GF-D8 (cell line): ENCODE measurements at places on chromosomes 13 and 19.

GRCh38 chr19:1318678-1319471 lies 33.2 kb downstream of the EFNA2 start:
- DNase-seq: no peak

DNA sequence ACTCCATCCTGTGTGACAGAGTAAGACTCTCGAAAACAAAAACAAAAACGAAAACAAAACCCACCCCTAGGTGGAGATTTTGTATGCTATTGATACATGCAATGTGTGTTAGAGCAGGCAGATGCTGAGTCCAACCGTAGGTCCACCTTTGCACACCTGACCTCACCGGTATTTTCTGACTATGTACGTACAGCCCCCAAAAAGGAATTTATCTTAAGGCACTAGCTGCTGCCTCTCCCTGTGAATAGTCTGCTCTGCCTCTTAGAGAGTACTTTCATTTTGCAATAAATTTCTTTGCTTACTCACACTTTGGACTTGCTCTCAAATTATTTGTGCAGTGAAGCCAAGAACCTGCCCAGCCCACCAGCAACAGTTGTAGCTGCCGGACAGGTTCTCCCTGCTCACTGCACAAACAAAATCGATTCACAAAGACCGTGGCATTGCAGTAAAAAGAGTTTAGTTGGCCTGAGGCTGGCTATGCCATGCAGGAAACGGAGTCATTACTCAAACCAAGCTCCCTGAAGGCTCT lies 8.2 kb upstream of the ZNF77 start:
- no peak for DNase-seq

- no peak for DNase-seq
These were observed 60.6 kb downstream of the LHFPL6 start for GRCh38 chr13:39542361-39542760.

DNA sequence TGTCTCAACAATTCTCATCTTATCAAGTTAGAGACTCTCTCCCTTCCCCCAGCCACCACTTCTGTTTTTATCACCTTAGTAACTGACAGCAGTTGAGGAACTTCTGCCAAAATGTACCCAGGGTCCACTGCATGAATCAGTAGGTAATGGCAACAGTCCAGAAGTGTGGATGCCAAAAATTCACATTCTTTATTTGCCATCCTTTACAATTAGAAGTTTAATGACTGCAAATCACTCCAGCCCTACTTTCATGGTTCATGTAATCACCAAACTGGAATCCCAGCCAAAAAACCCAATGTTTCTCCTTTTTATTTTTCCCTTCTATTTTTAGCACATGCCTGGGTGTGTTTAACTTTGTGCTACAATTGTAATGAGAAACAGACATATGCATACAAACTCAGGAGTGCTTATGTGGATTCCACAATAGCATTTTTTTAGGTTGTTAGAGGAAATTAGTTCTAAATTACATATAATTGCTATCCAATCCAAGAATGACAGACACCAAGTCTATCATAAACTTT lies 243.5 kb downstream of the RGCC start:
- DNase-seq: peak; percentile 21

GRCh38 chr13:40313269-40314200 lies 352.9 kb downstream of the FOXO1 start:
- DNase-seq: no peak

DNA sequence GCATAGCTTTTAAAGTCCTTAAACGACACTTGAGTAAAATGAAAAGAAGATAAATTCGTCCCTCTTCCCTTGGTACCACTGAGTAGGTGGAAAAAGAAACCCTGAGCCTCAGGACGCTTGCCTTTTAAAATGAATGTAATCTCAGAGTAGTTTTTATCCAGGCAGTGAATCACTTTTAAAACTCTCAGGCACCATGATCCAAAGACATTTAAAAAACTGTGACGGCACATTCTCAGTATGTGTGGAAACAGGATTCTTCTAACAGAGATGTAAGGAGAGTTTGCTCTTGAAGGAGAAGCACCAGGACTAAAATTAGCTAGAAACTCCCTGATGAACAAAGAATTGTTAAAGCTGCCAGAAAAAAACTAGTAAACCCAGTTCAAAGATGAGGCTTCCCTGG lies 105.7 kb upstream of the SLC15A1 start:
- no peak for DNase-seq

- DNase-seq: no peak
These were observed 6.0 kb upstream of the SULT2A1 start for GRCh38 chr19:47891923-47892666.

- DNase-seq: no peak
These were observed 29.9 kb downstream of the MICU2 start for GRCh38 chr13:21573920-21574712.

DNA sequence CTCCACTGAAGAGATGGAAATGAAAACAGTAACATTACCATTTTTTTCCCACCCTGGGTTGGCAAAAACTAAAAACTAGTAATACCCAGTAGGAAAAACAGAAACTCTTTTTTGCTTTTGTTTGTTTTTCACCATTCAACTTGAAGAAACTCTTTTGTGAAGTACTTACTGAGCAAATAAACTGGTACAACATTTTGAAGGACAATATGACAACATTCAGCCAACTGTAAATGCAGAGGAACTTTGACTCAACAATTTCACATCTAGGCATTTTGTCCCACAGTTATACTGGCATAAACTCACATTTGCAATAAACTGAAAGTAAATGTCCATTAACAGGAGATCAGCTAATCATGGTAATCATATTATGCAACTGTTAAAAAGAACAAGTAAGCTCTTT lies 152.5 kb downstream of the RNF17 start:
- no peak for DNase-seq

DNA sequence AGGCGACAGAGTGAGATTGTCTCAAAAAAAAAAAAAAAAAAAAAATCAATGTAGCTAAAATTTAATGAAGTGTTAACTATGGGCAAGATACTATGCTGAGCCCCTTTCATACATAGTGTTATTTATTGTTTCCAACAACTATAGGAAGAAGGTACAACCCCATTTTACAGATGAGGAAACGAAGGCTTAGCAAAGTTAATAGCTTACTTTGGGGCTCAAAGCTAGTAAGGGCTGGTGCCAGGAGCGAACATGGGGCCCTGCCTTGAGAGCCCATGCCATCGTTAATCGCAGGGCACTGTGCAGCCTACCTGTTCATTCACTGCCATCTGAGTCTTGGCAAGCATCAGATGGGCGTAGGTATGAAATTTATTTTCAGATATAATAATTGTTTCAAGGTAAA lies 1.9 kb upstream of the FRY start:
- DNase-seq: no peak

DNA sequence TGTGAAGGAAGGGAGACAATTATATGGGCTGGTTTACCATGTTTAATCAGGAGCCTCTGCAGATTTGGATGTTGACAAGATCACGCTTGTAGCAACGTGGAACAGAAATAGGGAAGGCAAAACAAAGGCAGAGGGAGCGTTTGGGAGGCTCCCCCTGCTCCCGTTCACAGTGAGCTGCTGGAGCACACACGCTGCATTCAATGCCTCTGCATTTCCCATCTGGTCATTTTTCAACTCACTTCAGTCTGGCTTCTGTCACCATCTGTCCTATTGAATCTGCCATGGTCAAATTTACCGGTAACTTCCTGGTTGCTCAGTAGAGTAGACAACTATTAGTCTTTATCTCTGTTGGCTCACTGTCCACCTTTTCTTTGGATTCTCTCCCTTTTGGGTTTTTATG lies 91.0 kb downstream of the NHLRC3 start:
- DNase-seq: no peak

DNA sequence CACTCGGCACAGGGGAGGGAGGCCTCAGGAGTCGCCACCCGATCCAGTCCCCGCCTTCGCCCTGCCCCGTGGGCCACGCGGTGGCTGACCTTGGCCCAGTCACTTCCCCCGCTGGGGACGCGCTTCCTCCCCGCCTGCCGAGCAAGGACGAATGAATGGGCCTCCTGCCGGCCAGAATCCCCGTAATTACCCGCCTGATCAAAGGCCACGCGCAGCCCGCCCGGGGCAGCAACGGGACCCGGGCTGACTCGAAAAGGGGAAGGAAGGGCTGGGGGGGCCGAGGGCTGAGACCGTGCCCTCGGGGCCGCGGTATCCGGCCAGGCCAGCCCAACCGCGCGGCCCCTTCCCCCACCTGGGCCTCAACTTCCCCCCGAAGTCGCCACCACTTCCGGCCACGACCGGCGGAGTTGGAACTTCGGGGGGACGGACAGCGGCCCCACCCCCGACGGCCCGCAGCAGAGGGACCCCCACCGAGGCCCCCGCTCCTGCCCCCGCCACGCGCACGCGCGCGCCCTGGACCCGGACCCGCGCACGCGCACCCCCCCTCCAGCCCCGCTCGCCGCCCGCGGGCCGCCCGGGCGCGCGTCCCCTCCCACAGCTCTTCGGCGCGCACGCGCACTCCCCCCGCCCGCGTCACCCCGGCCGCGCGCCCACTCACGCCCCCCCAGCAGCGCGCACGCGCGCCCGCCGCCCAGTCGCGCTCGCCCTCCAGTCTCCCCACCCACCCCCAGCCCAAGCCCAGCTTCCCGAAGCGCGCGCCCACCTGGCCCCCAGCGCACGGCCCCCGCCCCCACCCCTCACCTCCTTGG lies 520 bp downstream of the ZNF787 start:
- DNase-seq: peak; percentile 81

DNA sequence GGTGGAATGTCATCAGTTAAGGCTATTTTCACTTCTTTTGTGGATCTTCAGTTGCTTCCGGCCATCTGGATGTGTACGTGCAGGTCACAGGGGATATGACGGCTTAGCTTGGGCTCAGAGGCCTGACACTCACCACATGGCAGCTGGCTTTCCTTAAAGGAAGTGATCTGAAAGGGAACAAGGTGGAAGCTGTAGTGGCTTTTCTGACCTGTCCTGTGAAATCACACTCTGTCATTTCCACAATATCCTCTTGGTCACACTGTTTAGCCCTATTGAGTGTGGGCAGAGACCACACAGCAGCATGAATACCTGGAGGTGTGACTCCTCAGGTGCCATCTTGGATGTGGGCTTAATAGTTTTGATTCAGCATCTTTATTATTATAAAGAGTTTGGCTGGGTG lies 4.5 kb upstream of the BAX start:
- no peak for DNase-seq

GRCh38 chr13:107065036-107065435 lies 497.1 kb upstream of the ARGLU1 start:
- no peak for DNase-seq

DNA sequence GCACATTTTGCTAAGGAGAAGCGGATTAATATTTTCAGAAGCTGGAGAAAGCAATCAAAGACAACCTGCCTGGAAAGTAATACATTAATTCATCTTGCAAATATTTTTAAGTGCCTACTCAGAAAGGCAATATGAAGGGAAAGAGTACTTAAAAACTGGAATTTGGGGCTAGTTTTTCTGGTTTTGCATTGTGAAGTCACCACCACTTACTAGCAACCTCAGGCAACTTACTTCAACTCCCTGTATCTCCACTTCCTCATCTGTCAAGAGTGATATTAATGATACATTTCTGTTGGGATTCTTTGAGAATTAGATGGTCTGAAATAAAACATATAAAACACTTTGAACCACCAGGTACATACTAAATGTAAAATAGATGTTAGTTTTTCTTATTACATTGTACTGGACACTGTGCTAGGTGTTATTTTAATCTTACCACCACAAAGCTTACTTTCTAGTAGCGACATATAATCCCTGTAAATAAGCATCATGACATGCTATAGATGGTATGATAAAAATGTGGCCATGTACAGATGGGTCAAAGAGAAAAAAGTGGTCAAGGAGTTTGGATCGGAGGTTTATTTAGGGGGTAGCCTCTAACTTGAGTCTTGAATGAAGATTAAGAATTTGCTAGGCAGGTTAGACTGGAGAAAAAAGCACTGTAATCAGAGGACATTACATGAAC lies 101.2 kb downstream of the SPRY2 start:
- DNase-seq: no peak

GRCh38 chr13:32125751-32126150 lies 94.2 kb downstream of the FRY start:
- DNase-seq: peak; percentile 97

DNA sequence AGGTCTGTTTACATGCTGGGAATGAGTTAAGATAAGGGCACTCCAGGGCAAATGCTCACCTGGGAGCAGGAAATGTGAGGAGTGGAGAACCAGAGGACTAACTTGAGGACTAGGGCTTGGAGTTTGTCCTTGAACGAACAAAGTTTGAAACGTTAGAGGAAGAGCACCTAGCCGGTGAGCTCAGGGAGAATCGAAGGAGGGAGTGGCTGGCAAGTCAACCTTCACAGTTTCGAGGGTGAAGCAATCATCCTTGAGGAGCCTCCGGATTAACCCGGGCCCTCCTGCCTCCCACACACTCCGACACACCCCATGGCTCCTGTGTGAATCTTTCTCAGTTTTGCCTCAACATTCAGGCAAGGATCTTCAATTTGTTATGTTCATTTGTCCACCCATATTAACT lies 58.6 kb downstream of the LMO7 start:
- no peak for DNase-seq

DNA sequence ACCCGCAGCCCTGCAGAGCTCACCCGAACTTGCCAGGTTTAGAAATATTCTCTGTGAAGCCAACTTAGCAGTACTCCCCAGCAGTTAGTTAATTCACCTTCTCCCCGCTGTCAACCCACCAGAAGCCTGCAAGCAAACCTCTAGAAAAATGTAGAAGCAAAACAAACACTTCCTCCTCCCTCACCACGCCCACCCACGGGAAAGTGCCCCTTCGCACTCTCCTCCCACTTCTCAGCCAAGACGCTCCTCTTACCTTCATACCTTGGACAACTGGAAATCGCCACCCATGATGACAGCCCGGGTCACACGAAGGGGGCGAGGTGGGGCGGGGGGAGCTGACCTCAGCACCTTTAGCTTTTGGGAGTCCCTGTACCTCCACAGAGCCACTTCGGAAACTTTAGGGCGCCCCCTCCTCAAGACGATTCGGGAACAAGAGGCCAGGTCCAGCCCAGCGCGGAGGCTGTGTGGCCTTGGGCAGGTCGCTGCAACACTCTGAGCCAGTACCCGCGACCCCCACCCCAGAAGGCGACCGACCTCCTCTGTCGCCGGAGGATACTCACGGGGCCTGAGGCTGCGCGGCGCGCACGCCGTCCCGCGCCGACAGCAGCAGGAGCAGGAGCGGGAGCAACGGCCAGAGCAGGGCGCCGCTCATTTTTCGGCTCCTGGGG lies 485 bp downstream of the CPAMD8 start:
- DNase-seq: no peak

GRCh38 chr19:16351133-16351809 lies 26.6 kb downstream of the KLF2 start:
- DNase-seq: no peak

DNA sequence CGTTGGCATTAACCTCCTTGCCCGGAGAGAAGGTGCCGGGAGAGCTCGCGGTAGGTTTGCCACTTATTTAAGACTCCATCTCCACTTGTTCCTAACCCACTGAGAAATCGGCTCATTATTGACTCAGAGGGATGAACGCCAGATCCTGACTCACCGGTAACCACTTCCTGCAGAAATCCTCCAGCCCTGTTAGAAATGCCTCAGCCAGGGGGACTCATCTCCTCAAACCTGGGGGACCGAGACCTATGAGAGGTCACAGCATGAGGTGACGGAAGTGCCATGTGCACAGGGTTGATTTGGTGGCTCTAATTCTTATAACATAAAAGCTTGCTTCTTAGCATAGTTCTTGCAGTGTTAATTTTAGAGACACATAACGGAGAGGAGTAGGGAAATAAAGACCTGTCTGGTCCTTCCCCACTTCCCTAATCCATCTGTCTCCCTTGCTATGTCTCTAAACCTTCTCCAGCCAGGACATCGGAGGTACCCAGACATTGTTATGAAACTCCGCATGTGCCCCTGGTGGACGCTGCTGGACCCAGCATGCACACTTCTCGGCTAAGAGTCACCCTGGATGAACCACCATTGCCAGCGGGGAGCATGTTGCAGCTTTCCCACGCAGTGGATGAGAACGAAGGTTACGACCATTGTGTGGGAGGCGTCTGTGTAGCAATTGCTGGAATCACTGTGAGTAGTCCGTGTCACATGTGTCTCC lies 158.9 kb downstream of the EFNB2 start:
- DNase-seq: no peak
